Spleen (tissue), 13 donors: ENCODE measurements at places on chromosomes 5 and 9. TPM values are rescaled to one million over a fixed set of nuclear protein-coding genes. Genes with fewer than 3 reads are reported as not detected.

- H3K27me3 ChIP-seq: no peaks in the 10 kb centered on the region
- no peaks in the 10 kb centered on the region for H3K36me3 ChIP-seq
- no peak overlapping the region for H3K4me3 ChIP-seq
- no peak overlapping the region for H3K27ac ChIP-seq
- no peaks in the 10 kb centered on the region for H3K4me1 ChIP-seq
Measured at GRCh38 chr5:144307736-144308135, 137.1 kb downstream of the KCTD16 start.

- H3K4me3 ChIP-seq: no peak overlapping the region
- H3K27me3 ChIP-seq: no peaks in the 10 kb centered on the region
- H3K27ac ChIP-seq: no peak overlapping the region
- DNase-seq: no peak
- no peaks in the 10 kb centered on the region for H3K36me3 ChIP-seq
Measured at GRCh38 chr5:124901081-124901480, 154.6 kb upstream of the ZNF608 start.

GRCh38 chr9:72362118-72362531, 2.9 kb downstream of the ZFAND5 start:
- no peak for DNase-seq
- peaks cover 21% of the 10 kb centered on the region for H3K36me3 ChIP-seq
- peaks cover 72% of the 10 kb centered on the region for H3K4me1 ChIP-seq
- no peaks in the 10 kb centered on the region for H3K27me3 ChIP-seq
- peak overlapping the region; percentile 89 for H3K4me3 ChIP-seq

GRCh38 chr9:125233678-125234077, 7.5 kb downstream of the HSPA5 start:
- H3K4me1 ChIP-seq: peaks cover 40% of the 10 kb centered on the region
- DNase-seq: no peak

C8G gene
- 5.0 TPM for total RNA-seq

SIGMAR1 gene
- 28.4 TPM for total RNA-seq

DNA sequence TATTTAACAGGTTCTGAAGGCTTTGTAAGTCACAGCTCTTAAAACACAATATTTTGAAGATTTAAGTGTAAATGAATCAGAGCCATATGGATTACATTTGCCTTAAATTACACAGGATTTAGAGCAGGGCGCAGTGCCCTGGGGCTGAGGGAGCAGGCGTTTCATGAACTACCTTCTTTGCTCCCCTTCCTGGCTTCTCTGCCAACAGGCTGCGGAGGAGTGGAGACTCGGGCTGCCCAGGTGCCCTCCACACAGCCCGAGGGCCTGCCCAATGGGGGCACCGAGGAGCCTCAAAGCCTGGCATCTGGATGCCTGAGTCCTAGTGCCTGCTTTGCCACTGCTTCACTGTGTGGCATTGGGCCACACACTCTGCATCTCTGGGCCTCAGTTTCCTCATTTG, 90.6 kb upstream of the HAND1 start:
- no peak overlapping the region for H3K4me3 ChIP-seq
- H3K4me1 ChIP-seq: no peaks in the 10 kb centered on the region
- peaks cover 16% of the 10 kb centered on the region for H3K27me3 ChIP-seq
- H3K27ac ChIP-seq: no peak overlapping the region
- H3K36me3 ChIP-seq: no peaks in the 10 kb centered on the region
- DNase-seq: no peak

ADGRV1 gene
- total RNA-seq: 0.20 TPM

GRCh38 chr5:124056326-124056990, 544.5 kb downstream of the CSNK1G3 start:
- H3K36me3 ChIP-seq: no peaks in the 10 kb centered on the region
- peaks cover 7% of the 10 kb centered on the region for H3K4me1 ChIP-seq
- no peaks in the 10 kb centered on the region for H3K27me3 ChIP-seq
- no peak overlapping the region for H3K4me3 ChIP-seq
- H3K27ac ChIP-seq: no peak overlapping the region

DNA sequence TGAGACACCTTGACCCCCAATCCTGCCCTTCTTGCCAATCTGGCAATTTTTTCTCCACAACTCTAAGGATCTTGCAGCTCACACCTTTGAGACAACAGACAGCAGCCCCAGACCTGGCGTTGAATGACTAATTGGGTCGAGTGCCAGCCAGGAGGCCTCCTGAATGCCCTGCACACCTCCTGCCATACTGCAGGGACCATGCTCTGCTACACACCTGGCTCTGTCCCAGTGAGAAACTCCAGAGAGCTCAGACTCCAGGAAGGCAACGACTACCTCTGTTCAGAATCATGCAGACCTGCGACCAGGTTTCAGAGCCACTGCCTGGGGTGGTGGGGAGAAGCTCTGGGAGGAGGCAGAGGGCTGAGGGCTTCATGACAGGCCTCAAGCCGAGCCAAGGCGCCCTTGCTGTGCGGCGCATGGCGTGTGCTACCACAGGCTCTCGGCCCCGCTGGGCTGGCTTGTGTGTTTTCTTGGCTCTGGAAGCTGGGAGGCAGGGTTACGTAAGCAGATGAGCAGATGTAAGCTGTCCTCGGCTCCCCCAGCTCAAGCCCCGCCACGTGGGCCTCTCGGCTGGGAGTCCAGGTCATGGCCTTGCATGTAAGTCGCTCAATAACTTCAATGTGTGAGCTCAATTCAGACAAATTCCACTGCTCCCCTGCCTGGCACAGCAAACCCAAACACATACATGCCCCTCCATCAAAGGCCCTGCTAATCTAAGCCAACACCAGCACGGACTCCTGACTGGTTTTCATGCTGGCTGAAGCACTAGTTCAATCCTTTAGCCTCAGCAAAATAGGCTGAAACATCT, 27.5 kb downstream of the B4GALT1 start:
- no peaks in the 10 kb centered on the region for H3K27me3 ChIP-seq
- H3K36me3 ChIP-seq: peaks cover 4% of the 10 kb centered on the region
- peaks cover 99% of the 10 kb centered on the region for H3K4me1 ChIP-seq

LCN1 gene
- not detected for total RNA-seq

- no peak overlapping the region for H3K4me3 ChIP-seq
- H3K27me3 ChIP-seq: no peaks in the 10 kb centered on the region
- DNase-seq: no peak
- H3K27ac ChIP-seq: peak overlapping the region; percentile 56
- no peaks in the 10 kb centered on the region for H3K36me3 ChIP-seq
Measured at GRCh38 chr9:124280176-124280691, 22.5 kb downstream of the NEK6 start.

DNA sequence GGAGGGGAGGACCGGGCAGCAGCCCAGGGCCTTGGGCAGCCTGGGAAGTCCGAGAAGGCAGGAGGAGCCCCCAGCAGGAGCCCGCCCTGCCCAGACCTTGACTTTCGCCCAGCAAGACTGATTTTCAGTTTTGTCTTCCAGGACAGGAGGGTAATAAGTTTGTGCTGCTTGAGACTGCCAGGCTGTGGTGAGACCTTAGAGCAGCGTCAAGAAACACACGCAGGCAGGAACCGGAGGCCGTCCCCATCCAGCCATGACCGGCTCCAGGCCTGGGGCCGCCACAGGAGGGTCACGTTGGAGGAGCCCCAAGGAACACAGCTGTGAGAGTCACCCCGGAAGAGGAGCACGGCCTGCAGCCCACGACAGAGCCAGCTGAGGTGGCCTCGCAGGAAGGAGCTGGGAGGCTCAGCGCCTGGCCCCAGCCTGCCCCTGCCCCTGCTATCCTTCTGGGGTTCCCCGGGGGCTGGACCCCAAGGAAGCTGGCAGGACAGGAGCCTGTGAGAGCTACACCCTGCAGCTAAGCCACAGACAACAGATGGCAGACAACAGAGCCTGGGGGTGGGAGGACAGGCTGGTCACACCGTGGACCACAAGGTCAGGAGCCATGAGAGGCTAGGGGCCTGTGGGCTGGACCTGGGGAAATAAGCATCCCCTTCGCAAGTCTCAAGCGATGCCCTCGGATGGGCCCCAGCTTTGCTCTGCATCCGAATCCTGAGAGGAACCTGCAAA, 126.0 kb upstream of the FAM120A start:
- H3K4me1 ChIP-seq: no peaks in the 10 kb centered on the region
- peaks cover 5% of the 10 kb centered on the region for H3K27me3 ChIP-seq
- H3K4me3 ChIP-seq: no peak overlapping the region

- peaks cover 4% of the 10 kb centered on the region for H3K4me1 ChIP-seq
- peaks cover 63% of the 10 kb centered on the region for H3K36me3 ChIP-seq
- no peaks in the 10 kb centered on the region for H3K27me3 ChIP-seq
- no peak for DNase-seq
Measured at GRCh38 chr9:128389395-128390149, 18.4 kb downstream of the URM1 start.

GRCh38 chr9:103999375-104000062, 94.6 kb upstream of the SMC2 start:
- H3K27ac ChIP-seq: no peak overlapping the region
- no peak overlapping the region for H3K4me3 ChIP-seq
- H3K36me3 ChIP-seq: no peaks in the 10 kb centered on the region
- DNase-seq: peak; percentile 69

PSAT1 gene
- total RNA-seq: 14.0 TPM

GRCh38 chr5:78562714-78563330, 85.8 kb downstream of the LHFPL2 start:
- no peak for DNase-seq
- H3K4me3 ChIP-seq: no peak overlapping the region
- no peaks in the 10 kb centered on the region for H3K27me3 ChIP-seq
- H3K36me3 ChIP-seq: no peaks in the 10 kb centered on the region
- H3K4me1 ChIP-seq: peaks cover 13% of the 10 kb centered on the region
- H3K27ac ChIP-seq: no peak overlapping the region

DNA sequence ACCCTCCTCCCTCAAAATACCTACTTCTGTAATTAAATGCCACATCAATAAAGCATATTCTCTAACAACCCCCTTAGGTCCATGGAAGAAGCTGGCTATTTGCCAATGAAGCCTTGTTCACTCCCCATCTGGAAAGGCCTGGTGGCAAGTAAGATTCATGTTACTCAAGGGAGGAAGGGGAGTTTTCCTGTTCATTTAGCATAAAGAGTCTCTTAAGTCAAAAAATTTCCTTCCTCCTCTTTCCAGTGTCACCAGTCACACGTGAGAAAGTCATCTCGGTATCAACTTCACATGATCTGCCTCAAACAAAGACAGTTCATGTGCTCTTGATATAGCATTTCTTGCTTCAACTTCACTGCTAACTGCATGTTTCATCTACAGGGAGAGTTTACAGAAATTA, 32.7 kb upstream of the RIC1 start:
- no peaks in the 10 kb centered on the region for H3K36me3 ChIP-seq
- no peak overlapping the region for H3K4me3 ChIP-seq
- H3K4me1 ChIP-seq: peaks cover 47% of the 10 kb centered on the region
- DNase-seq: no peak
- H3K27me3 ChIP-seq: no peaks in the 10 kb centered on the region

MORN5 gene
- total RNA-seq: not detected

- no peak for DNase-seq
- no peak overlapping the region for H3K4me3 ChIP-seq
- H3K36me3 ChIP-seq: peaks cover 15% of the 10 kb centered on the region
- H3K4me1 ChIP-seq: peaks cover 10% of the 10 kb centered on the region
Measured at GRCh38 chr9:94922691-94923107, 196.2 kb downstream of the AOPEP start.
